ENCODE measurements at places on chromosomes 13 and 19.

DNA sequence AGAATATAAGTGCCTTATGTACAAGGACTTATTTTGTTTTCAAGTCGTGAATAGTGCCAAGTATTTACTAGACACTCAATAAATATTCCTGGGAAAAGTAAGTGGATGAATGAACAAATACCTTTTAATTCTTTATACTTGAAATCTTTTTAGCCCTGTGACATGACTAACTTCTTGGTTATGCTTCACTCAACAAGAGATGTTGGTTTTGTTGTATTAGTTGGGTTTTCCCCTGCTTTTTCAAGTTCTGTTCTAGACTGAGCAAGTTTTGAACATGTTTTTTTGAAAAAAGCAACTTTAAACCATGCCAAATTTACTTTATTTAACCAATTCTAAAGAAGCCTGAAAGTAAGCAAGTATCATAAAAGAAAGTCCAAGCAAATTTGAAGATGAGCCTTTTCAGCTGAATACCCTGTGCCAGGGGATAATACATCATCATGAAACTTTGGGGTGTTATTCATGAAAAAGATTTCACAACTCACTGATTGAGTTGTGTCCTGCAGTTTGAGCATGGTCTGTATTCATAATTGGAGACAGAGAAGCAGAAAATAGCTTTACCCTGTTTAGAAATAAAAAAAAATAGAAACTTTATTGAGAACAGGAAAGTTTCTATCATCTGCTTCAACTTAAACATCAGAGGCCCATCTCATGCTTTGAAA, 11.1 kb downstream of the LMO7 start:
- DNase-seq, result no peak

DNA sequence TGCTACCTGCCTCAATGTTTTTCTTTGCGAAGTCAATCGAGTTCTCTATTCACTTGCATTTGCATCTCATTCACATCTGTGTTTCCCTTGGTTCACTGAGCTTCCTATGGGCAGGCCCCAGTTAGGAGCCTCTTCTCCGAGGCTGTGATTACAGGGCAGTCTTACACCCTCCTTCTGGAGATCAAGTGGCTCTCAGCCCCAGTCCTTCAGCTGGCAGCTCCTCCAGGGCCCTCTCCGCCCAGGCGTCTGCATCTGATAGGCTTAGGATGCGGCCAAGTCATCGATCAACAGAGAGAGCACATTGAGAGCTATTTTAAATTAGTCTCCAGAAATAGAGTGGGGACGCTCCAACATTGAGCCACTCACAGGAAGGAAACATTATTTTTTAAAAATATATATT, 44.2 kb downstream of the MBNL2 start:
- DNase-seq, result no peak

- no peak for DNase-seq
Observed at GRCh38 chr13:100675661-100676129, 1.1 kb upstream of the TMTC4 start.

DNA sequence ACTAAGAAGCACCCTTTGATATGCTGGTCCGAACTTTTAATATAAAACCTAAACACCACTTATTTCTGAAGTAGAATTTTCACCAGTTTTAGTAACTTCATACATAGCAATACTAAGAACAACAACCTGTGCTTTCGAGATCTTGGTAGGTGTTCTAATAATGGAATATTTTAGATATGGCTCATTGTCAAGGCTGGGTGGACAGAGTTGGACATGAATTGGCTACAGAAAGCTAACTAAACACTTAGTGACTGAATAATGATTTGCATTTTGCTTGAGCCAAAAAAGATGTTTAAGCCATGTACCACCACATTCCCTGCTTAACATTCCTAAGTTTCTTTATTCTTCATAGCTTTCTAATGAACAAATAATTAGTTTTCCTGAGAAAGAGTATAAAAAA, 344.3 kb upstream of the SGCG start:
- DNase-seq, result no peak

DNA sequence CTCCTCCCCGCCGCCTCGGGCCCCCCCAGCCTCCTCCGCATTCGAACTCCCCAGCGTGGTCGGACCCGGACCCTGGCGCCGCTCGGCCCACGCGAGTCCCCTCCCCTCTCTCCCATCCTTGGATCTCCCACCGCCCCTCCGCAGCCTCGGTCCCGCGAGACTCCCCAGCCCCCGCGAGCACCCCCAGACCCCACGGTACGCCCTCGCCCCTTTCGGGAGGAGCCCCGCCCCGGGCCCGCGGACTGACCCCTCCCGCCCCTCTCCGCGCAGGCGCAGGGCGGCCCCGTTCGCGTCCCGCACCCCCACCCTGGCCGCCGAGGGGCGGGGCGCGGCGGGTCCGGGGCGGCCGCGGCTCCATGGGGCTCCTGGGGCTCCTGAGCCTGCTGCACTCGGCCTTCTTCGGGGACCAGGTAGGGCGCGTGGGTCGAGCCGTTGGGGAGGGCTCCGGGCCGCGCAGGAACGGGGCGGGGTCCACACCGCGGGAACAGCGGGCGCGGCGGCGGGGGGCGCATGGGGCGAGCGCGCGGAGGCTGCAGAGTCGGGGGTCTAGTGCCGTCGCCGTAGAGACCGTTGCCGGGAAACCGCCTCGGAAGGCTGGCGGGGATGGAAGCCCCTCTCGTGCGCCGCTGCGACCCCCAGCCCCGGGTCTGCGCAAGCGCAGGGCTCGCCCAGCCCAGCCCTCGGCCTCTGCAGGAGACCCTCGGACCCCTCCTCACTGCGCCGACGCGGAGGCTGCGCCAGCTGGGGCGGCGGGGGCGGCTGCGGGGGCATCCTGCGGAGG, 3.8 kb upstream of the APC2 start:
- peak; percentile 19 for DNase-seq

- no peak for DNase-seq
Observed at GRCh38 chr13:114145256-114145655, 12.8 kb upstream of the RASA3 start.

DNA sequence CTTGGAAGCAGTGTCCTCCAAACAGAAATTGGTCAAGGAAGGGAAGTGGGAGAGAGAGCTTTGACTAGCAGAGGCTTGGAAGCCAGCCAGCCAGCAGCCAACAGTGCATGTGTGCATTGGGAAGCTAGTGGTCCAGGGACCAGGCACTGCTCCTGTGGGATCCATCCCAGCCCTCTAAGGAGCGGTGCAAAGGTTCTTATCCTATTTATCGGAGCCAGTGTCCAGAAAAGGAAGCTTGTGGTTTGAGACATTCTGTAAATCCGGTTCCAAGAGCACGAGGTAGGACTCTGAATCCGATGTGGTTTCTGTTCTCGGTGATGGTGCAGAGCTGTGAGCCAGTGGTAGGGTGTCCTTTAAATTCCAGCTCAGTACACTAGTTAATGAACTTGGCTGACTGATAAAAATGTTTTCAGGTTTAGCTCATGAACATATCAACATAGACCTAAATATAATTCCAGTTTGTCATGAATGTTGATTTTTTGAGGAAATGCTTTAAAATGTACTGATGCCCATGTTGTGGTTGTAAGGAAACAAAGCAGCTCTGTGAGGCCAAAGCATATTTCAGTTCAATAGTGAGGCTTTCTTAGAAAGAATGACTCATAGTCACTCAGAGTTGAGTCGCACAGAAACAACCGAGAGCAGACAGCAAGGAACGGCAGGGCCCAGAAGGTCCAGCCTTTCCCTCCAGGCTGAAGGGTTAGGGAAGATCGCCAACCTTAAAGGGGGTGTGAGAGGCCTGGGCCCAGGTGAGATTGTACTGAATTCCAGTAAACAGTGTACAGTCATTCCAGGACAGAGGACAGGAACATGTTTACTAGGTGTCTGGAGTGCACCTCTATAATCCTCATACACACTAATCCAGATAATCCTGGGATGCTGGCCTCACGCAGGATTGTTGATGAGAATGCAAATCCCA, 21.5 kb upstream of the GARRE1 start:
- DNase-seq, result peak; percentile 17

DNA sequence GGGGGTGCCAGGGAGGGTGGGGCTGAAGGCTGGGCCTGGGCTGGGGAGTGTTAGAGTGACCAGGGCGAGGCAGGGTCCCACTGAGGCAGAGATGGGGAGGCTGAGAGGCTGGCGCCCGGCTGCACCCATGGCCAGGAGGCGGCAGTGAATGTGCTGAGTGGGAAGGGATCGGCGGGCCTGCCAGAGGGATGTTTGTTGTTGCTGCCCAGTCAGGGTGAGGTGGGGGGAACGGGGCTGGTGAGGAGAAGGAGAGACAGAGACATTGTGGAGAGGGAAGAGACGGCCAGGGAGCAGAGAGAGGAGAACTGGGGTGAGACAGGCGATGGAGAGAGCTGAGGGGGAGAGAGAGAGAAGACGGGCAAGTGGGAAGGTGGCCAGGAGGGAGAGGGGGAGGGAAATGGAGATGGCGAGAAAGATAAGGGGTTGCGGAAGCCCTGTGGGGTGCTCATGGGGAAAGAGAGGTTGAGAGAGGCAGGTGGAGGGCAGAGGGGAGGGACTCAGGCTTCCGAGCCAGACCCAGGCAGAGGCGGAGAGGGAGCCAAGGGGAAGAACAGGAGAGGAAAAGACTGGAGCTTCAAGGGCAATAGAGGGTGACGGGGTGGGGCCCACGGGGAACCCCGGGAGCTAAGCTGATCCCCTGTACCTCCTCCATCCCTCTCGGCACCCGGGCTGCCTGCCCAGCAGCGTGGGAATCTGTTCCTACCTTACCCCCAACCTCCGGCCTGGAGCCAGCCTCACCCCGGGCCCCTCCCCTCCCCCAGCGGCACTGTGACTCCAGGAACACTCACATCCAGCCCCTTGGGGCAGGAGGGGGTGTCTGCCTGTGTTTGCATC, 690 bp upstream of the B3GNT8 start:
- peak; percentile 75 for DNase-seq

DNA sequence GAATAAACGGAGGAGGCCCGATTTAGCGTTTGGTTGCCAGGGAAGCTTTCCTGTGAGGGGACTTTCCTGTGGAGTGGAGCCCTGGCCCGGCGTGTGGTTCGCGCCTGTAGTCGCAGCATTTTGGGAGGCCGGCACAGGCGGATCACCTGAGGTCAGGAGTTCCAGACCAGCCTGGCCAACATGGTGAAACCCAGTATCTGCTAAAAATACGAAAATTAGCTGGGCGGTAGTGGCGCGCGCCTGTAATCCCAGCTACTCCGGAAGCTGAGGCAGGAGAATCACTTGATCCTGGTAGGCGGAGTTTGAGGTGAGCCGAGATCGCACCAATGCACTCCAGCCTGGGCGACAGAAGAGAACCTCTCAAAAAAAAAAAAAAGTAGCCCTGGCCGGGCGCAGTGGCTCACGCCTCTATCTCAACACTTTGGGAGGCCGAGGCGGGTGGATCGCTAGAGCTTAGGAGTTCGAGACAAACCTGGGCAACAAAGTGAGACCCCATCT, 6.9 kb downstream of the KANK3 start:
- no peak for DNase-seq
